ENCODE measurements at places on chromosomes 3 and 15. TPM values are rescaled to one million over a fixed set of nuclear protein-coding genes. Genes with fewer than 3 reads are reported as not detected.

DNA sequence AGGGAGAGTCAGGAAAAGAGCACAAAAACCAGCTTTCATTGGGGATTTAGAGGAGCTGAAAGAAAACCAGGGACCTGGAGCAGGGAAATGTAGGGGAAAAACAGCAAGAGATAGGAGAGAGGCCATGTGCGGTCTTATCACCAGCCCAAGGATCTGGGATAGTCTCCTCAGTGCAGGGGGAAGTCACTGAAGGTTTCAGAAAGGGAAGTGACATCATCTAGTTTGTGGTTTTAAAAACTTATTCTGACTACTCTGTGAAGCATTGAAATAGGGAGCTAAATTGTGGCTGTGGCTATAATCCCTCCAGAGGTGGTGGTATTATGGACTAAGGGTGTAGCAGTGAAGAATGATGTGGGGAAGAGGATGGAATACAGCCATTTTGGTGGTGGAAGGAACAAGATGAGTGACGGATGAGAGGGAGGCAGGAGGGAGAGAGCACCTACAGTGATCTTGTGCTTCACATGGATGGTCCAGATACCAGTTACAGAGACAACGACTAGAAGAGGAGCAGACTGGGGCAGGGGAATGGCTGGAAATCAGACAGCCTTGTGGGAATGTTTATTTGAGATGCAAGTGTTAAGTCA, 72.7 kb downstream of the HMG20A start:
- no peak for DNase-seq

HRG gene
- not detected for total RNA-seq

- no peak for DNase-seq
Measured at GRCh38 chr15:90910441-90911301, 7.6 kb downstream of the MAN2A2 start.

CMTM7 gene
- total RNA-seq, result 27.5 TPM

- no peak for DNase-seq
Measured at GRCh38 chr15:101086394-101087171, 165.3 kb downstream of the CHSY1 start.

- DNase-seq, result no peak
Measured at GRCh38 chr15:73712107-73712506, 27.9 kb downstream of the CD276 start.

DNA sequence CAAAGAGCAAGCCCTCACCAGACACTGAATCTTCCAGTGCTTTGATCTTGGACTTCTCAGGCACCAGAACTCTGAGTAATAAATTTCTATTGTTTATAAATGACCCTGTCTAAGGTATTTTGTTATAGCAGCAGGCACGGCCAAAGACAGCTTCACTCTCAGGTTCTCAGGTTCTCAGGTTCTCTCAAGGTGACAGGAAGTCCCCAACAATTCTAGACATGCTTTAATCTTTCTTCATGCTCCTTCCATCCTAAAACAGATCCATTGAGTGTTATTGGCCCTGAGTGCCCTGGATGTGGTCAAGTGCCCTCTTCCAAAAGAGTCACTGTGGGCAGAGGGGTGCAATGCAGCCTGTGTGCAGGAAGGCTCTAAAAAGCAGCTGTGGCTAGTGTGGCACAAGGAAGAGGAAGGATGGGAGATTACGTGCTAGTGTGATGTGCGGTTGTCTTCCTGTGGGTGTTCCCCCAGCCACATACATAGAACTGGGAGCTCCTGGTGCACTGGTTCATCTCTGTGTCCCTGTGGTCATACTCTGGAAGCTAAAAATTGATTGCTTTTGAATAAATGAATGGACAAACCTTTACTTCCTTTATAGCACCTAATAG, 11.0 kb upstream of the RAB7A start:
- DNase-seq, result no peak

CD96 gene
- 0.10 TPM for total RNA-seq

DNA sequence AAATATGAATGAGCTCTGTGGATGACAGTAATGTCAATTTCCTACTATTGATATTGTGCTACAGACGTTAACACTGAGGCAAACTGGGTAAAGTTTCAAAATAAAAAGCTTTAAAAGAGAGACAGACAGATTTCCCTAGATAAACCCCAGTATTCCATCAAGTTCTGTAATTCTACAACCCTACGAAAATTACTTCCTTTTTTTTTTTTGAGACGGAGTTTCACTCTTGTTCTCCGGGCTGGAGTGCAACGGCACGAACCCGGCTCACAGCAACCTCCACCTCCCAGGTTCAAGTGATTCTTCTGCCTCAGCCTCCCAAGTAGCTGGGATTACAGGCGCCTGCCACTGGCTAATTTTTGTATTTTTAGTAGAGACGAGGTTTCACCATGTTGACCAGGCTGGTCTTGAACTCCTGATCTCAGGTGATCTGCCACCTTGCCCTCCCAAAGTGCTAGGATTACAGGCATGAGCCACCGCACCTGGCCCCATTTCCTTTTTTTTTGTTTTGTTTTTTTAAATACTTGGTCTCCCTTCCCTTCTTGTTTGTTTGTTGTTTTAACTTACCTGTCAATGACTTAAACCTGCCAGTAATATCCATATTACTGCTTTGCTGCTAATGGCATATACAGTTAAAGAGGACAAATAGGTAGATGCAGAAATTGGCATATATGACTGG, 57.2 kb downstream of the CBLB start:
- DNase-seq, result no peak

DNA sequence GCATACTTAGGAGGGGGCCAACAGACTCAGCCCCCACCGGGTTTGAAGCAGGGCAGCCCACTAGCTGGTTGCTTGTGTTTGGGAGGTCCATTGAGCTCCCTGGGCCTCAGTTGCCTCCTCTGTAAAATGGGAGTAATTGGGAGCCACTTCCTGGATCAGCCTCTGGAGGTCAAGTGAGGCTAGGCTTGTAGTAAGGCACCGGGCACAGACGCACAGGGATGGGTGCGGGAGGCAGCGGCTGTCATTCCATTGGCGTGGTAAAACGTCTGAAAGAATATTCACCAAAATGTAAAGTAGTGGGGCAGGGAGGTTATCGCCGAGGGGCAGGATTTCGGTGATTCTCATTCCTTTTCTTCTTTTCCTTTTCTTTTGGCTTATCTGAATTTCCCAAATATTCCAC, 64.6 kb downstream of the TLE3 start:
- DNase-seq, result no peak

GRCh38 chr3:88595026-88595425, 445.3 kb downstream of the C3orf38 start:
- DNase-seq, result no peak

SRGAP3 gene
- 17.9 TPM for total RNA-seq
